ENCODE measurements at places on chromosomes 6 and 20.

GRCh38 chr6:128179876-128180438 is 279.1 kb upstream of the THEMIS start:
- DNase-seq, result no peak

DNA sequence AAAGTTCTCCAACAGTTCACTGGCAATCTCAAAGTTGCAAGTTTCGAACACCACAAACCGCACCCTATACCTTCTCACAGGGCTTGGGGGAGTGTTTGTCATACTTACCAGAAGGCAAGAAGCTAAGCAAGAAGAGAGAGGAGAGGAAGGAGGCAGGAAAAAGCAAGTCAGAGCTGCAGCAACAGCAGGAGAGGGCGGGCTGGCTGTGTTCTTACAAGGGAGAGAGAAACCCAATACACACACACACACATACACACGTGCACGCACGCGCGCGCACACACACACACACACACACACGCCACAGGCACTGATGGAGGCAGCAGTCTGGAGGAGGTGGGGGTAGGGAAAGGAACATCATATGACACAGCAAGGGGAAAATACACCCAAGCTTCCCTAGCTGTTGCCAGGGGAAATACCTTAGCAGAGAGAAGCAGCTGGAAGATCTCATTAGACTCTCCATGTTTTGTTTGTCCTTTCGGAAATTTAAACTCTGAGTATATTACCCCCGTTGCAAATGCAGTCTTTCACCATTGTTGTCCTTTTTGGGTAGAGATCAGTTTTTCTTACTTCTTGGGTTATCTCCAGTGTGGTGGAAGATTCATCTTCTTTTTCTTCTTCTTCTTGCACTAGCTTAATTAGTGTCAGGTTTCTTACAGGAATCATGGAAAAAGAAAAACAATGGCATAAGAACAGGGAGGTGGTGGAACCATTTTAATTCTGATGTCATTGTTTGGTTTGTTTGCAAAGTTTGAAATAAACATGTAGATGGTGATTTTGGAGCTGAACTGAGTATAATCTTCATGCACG is at the start of gene TXLNB:
Gene TXLNB, minus strand, starts transcription at position 186 of the 807 bp plus-strand sequence. CDS start 3,099 bp downstream, outside the sequence.
- DNase-seq, result peak; percentile 77

DNA sequence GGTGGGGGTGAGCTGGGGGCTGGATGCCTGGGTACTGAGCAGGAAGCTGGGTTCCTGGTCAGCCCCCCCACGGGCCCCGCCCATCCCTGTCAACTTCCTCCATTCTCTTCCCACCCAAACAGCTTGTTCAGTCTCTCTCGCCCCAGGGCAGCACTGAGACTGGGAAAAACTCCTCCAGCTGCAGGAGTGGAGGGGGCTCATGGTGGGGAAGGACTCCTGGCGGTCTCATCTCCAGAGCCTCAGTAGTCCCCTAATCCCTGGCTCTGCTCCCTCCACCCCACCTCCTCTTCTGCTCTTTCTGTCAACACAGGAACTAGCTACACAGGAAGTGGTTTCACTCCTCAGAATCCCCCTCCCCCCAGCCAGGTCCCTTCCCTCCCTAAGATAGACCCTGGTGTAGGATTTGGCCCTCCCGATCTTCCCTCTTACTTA is at the start of gene GPSM3:
Gene GPSM3, minus strand, starts transcription at position 36 of the 432 bp plus-strand sequence. CDS start 130 bp downstream, outside the sequence.
- peak; percentile 51 for DNase-seq

- no peak for DNase-seq
Observed at GRCh38 chr6:70112716-70113115, 190.2 kb downstream of the COL9A1 start.

DNA sequence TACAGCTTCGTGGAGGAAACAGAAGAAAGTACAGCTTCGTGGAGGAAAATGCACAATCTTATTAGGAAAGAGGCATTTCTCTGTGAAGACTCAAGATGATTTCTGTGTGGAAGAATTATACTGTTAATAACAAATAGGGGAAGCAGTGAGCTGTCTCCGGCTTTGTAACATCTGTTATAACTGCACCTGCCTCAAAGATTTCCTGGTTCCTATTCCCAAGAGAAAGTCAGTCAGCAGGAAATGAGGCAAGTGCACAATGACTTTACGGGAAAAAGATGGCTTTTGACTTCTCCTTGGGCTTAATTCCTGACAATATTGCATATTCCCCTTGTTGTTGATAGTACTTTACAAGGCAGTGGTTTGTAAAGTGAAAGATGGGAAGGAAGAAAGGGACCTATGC is 538.5 kb downstream of the BMP2 start:
- no peak for DNase-seq

- DNase-seq, result no peak
Observed at GRCh38 chr20:40192529-40192928, 496.5 kb downstream of the MAFB start.
